ENCODE measurements at places on chromosomes 3 and 15. TPM values are rescaled to one million over a fixed set of nuclear protein-coding genes. Genes with fewer than 3 reads are reported as not detected.

WDR93 gene
- total RNA-seq = not detected

DNA sequence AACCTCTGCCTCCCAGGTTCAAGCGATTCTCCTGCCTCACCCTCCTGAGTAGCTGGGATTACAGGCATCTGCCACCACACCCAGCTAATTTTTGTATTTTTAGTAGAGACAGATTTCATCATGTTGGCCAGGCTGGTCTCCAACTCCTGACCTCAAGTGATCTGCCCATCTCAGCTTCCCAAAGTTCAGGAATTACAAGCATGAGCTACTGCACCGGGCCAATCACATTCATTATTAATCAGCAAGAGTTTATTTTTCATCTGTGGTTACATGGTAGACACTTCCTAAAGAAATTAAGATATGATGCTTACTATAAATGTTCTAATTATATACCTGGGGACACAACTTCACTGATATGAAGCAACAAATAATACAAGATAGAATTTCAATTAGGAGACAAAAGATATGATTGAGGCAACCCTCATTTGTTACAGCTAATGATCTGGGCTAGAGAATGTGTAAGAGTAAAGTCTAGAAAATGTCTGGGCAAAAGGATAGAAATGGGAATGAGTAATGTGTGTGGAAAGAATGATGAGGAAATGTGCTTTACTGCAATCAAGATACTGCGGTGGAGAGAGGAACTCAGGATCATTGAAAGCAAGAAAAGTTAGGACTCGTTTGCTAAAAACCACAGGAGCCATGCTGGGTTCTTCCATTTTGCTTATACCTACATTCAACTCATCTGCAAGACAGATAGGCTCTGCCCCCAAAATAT is 366.8 kb downstream of the ZIC1 start:
- H3K27me3 ChIP-seq = no peaks in the 10 kb centered on the region
- no peaks in the 10 kb centered on the region for H3K36me3 ChIP-seq
- no peak overlapping the region for H3K27ac ChIP-seq
- H3K4me1 ChIP-seq = no peaks in the 10 kb centered on the region
- no peak for DNase-seq

VIPR1 gene
- total RNA-seq = 22.3 TPM

EAF2 gene
- total RNA-seq = 11.4 TPM

TMC3 gene
- not detected for total RNA-seq

DNA sequence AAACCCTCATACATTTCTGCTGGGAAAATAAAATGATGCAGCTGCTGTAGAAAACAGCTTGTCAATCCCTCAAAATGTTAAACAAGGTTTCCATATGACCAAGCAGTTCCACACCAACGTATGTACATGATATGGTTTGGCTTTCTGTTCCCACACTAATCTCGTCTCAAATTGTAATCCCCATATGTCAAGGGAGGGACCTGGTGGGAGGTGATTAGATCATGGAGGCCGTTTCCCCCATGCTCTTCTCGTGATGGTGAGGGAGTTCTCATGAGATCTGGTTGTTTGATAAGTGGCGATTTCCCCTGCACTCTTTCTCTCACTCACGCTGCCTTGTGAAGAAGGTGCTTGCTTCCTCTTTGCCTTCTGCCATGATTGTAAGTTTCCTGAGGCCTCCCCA is 100.6 kb upstream of the SLC24A5 start:
- H3K36me3 ChIP-seq = no peaks in the 10 kb centered on the region
- no peak overlapping the region for H3K4me3 ChIP-seq
- H3K4me1 ChIP-seq = no peaks in the 10 kb centered on the region
- no peak overlapping the region for H3K27ac ChIP-seq
